Thoracic aorta (tissue), 2 donors: ENCODE measurements at places on chromosomes 12 and 14. TPM values are rescaled to one million over a fixed set of nuclear protein-coding genes. Genes with fewer than 3 reads are reported as not detected.

Gene GLIPR1L1
- total RNA-seq: not detected

Gene ACOT4
- total RNA-seq: 1.3 TPM

Gene MTA1
- total RNA-seq: 84.1 TPM

DNA sequence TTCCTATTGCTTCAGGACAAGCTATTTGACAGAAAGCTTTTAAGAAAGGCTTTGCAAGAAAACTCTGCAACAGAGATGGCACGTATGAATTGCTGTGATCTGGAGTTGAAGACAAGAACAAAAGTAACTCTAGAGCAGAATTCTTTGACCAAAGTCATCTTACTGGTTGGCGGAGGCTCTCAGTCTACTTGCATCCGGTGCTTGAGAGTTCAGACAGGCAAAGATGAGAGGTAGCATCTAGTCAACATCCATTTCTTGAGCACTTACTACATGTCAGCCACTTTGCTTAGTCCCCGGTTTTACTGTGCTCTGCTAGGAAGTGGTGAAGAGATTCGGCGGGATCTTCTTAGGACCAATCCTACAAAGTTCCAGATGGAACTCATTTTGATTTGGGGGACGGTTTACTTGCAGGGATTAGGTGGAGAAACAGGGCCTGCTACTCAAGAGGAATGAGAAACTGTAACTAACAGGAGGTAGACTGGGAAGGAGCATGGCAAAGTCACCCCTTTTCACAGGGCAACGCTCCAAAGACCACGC, 404 bp upstream of the CCDC91 start:
- peak overlapping the region; percentile 93 for H3K4me3 ChIP-seq
- no peaks in the 10 kb centered on the region for H3K27me3 ChIP-seq
- no peak for DNase-seq

DNA sequence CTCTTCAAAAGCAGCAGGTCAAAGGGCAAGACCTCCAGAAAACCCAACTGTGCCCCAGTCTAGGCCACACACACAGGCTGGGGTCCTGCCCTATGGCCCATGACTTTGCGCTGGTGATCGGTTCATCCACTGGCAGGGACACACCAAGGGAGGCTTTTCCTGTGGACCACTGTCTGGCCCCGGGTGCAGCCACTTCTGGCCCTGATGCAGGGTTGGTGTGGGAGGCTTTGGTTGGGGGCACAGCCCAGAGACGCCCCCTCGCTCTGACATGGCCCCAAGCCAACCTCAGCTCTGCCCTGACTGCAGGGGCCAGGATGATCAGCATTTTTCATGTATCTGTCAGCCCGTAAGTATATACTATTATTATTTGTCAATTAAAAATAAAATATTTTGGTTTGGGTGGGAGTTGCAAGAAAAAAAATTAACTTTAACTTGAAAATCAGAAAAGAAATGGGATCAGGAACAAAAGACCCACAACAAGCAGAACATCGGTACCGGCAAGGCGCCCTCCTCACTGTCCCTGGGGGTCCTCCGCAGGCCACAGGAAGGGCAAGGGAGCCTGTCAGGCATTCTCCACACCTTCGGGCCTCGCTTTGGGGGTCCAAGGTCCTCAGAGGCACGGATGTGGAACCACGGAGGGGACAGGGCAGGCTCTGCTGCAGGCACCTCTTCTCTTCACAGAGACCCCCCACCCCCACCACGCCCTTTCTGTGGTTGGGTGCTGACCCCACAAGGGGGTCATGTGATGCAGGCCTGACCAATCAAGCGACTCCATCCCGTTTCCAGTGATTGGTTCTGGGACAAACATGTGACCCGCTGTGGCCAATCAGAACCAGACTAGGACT, 181.5 kb upstream of the SFSWAP start:
- H3K36me3 ChIP-seq: no peaks in the 10 kb centered on the region
- no peaks in the 10 kb centered on the region for H3K27me3 ChIP-seq
- H3K4me3 ChIP-seq: no peak overlapping the region
- H3K4me1 ChIP-seq: no peaks in the 10 kb centered on the region
- DNase-seq: no peak

DNA sequence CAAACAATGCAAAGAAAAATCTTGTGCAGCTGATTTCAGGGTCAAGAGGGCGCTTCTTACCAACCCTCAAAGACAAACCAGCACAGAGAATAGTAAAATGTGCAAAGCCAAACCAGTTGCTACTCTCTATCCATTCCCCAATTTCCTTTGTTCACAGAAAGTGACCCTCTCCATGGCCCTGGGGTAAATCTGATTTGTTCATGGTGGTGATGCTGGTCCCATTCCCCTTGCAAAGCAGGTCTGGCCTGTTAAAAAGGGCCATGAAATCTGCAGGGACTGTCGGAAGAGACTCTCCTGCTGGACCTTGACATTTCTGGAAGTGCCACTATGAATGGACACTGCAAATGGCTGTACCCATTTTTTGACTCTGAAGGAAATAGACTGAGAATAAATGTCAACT, 113.5 kb downstream of the HMGA2 start:
- peaks cover 7% of the 10 kb centered on the region for H3K4me1 ChIP-seq
- H3K27me3 ChIP-seq: no peaks in the 10 kb centered on the region

- H3K27me3 ChIP-seq: no peaks in the 10 kb centered on the region
- no peak overlapping the region for H3K4me3 ChIP-seq
- DNase-seq: peak; percentile 40
Measured at GRCh38 chr12:27193854-27194544, 50.1 kb upstream of the STK38L start.
